NCI-H69 (cell line): ENCODE measurements at places on chromosomes 7 and 10.
A peak's percentile ranks its signal among the peaks of the same experiment; 100 is the strongest.

DNA sequence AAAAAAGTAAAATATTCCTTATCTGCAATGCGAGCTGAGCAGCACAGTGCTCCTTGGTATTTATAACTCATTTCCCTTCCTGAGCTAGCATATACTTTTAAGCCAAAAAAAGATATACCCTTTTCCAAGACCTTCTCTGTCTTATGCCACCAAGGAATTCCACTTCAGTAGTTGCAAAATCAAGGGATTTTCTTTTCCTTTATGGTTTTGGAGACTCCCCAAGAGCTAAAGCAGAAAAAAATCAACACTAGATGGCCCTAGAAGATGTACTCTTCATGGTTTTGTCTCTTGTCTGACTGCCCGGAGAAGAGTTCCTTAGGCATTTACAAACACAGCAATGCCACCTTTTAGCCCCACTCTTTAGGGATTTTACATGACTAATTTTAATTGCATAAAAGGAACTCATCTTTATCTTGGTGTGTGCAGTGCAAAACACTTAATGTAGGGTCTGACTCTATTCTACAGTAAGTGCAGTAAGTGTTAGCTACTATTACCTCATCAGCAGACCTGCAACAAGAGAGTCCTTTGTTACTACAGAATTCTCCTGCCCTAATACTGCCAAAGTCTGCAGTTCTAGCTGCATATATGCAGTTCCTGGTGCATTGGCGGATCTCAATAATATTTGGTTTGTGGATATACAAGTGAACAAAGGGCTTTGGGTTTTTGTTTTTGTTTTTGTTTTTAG is 443.3 kb downstream of the GFRA1 start:
- peak; percentile 2 for DNase-seq

GRCh38 chr7:125386211-125386610 is 456.6 kb upstream of the POT1 start:
- DNase-seq: no peak

DNA sequence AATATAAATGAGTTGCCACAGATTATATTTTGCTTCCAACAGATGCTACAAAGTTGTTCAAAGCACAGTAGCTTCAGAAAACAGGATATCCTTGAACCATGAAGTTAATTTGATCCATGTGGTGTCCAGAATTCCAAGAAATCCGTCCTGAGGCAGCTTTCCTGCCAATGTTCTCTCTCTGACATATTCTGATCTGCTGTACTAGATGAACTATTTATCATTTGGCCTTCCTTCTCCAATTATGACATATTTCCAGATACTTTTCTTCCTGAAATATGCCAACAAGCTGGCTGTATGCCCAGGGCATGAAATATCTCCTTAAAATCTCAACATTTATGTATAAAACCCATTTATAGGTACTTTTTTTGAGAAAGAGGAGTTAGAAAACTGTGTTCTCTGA is 141.1 kb downstream of the SPAG6 start:
- no peak for DNase-seq

- no peak for DNase-seq
Observed at GRCh38 chr10:63865210-63865609, 344.0 kb downstream of the REEP3 start.

DNA sequence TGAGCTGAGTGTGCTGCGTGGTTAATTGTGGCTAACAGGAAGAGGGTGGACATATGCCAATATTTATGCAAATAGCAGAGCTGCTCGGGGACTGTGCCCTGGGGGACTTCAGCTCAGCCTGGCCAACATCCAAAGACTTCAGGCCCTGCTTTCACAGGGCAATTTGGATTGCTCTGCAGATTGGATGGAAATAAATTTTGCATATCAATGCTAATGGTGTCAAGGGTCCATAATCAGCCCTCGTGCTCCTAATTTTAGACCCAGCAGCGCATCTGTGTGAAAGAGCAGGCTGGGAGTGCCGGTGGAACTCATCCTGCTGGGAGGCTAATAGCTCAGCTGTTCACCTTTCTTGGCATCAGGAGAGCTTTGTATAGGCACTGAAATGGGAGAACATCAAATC is 270.1 kb downstream of the TCERG1L start:
- DNase-seq: peak; percentile 95

- DNase-seq: no peak
Observed at GRCh38 chr10:101772017-101772894, 3.7 kb downstream of the FGF8 start.

GRCh38 chr10:97034301-97034700 is 151.5 kb downstream of the SLIT1 start:
- DNase-seq: no peak

DNA sequence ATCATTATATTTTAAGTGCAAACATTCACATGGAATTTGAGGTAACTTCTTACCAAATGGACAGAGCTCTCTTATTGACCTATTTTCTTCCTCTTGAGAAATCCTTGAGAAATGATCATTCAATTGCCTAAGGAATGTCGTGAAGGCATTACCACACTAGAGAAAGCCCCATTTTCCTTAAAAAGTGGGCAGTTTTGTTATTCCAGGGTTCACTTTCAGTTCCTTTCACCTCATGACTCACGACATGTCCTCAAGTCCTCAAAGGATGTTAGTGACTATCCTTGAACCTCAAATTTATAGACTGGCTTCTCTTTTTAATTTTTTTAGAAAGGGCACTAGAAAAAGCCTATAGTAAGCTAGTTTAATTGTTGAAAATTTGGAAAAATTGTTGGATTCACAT is 40.4 kb upstream of the SMIM30 start:
- DNase-seq: no peak

- no peak for DNase-seq
Observed at GRCh38 chr7:154330318-154330717, 278.1 kb downstream of the DPP6 start.

- peak; percentile 21 for DNase-seq
Observed at GRCh38 chr10:104028146-104028545, 57.5 kb downstream of the COL17A1 start.

DNA sequence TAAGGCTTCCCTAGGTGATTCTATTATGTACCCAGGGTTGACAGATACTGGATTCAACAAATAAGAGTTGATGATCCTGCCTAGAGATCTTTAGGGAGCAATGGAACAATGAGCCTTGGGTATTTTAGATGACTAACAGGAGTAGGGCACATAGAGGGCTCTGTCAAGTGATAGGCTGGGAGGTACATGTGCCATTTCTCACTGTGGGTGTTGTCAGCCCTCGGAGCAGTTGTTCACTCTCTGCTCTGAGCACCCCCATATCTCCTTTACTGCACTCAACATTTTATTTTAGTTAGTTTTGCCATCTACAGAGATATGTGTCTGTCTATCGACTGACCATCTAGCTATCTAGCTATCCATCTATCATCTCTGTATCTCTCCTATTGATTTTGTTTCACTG is 950.6 kb downstream of the TYW1 start:
- DNase-seq: no peak

GRCh38 chr7:152093717-152094116 is 68.2 kb downstream of the GALNT11 start:
- DNase-seq: no peak

GRCh38 chr10:51832652-51833383 is 133.4 kb upstream of the CSTF2T start:
- peak; percentile 5 for DNase-seq

- no peak for DNase-seq
Observed at GRCh38 chr10:36703179-36703578, 422.2 kb upstream of the ANKRD30A start.

GRCh38 chr10:24331457-24331856 is 122.5 kb downstream of the KIAA1217 start:
- no peak for DNase-seq

DNA sequence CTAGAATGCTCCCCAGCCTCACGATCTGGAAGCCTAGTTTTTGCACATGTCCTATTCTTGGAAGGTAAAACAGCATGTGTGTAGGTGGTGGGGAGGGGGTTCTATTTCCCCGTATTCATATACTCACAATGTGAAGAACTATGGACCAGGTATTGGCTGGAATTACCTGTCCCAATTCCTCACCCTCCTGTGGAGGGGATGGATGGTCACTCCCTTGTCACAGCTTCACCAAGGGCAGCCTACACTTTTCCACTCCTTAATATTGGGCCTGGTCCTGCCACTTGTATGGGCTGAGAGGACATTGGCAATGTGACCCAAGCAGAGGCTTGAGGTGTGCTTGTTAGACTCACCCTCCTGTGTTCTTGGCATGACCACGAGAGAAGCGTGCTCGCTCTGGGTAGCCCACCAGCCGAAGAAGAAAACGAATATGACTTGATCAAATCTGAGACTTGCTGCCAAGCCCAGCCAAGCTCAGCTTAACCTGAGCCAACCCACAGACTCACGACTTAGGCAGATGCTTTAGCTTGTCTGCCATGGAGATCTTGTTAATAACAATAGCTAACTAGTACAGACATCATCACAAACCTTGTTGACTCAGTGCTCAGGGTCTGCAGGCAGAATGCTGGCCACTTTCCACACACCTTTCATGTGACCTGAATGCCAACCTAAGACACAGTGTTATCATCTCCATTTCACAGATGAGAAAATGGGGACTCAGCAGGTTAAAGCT is 17.2 kb downstream of the ZNF488 start:
- DNase-seq: no peak

DNA sequence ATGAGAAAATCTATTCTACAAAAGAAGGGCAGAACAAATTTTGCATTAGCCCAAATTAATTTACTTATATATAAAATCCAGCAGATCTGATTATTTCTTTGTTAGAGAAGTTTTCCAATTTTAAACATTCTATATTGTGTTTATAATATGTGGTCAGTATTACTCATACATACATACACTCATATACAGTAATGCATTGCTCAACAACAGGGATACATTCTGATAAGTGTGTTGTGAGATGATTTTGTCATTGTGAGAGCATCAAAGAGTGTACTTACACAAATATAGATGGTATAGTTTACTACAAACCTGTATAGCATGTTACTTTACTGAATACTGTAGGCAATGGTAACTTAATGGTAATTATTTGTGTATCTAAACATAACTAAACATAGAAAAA is 239.6 kb upstream of the ETV1 start:
- no peak for DNase-seq

DNA sequence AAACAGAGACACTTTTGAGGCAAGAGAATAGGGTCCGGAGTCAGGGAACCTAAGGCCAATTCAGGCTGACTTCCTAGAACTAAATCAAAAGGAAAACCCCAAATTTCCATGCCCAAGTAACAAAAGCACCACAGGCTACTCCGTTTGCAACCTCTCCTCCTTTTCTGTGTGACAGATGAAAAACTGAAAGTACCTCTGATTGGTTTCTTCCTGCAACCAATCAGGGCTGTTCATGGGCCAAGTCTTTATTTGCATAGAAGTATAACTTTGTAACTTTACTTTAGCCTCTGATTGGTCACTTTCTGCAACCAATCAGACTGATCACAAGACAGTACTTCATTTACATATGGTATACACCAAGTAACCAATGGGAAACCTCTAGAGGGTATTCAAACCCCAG is 239.9 kb upstream of the KCND2 start:
- DNase-seq: peak; percentile 19

DNA sequence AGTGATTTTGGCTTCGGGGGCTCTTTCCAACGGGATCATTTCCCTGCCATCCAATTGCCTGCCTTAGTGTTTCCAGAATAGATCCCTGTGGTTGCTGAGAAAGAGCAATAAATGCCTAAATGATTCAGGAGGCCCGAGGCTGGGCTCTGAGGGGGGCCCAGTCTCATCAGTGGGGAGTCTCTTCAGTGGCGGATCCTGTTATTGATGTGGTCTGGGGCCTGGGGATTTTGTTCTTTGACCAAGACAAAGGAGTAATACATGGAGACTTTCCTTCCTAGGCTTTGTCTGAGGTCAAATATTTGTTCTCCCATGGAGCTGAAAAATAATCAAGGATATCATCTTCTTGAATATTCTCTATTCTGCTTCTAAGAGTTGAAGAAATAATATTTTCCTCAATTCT is 40.8 kb downstream of the TAS2R41 start:
- DNase-seq: no peak

DNA sequence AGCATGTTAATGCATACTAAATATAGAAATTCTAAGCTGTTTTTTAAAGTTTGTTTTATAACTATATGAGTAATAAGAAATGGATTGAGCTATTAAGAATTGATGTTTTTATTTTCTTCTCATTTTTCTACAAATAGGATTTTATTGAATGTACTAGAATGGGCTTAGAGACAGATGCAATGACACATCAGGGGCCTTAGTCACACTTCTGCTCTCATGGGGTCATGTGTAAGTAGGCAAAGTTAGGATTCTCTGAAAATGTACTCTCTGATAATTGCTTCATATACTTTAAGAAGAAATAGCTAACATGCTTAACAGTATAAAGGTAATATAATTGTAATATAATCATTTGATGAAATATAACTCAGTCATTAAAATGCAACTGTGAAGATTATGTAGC is 154.6 kb downstream of the ZNF438 start:
- DNase-seq: no peak

DNA sequence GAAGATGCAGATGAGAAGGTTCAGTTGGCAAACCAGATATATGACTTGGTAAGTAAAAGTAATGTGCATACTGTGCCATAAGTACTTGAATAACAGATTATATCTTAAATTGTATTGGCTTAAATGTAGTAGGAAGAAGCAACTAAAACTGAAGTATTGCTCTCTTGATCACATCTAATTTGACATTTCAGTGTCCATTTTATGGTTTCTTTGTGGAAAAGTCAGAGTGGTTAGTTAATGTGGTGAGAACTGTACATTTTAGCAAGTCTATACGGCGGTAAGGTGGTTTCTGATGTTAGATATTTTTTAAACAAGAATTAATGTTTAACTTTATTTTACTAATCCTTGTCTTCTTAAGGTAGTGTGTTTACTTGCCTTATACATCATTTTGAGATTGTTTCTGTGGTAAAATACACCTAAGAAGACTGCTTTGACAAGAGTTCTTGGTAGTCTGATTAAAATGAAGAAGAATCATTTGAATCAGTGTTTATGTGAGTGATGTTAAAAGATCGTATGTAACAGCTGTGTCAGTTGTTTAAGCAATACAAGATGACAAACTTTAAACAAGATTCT is 5.1 kb downstream of the ING3 start:
- no peak for DNase-seq

DNA sequence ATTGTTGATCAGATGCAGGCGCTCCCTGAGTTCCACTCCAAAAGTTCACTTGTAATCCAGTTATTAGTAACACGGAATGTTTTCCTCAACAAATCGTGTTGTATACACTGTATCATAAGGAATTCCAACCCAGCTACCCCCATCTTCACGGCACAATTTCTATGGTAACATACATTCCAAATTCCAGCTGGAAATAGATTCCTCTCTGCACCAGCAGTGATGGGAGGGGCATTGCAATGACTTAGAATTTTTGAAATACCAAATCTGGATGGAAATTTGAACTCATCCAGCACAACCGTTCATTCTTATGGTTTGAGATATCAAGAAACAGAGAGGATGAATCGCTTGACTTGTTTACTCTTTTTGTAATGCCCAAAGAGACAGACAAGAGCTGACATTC is 38.9 kb upstream of the RHEB start:
- DNase-seq: no peak
